ENCODE measurements at places on chromosomes 12 and 14.

GRCh38 chr12:94289461-94290312 lies 141.3 kb downstream of the PLXNC1 start:
- no peak for DNase-seq

GRCh38 chr12:80154261-80154660 lies 54.9 kb downstream of the OTOGL start:
- DNase-seq, result no peak

GRCh38 chr12:43309959-43310358 lies 242.0 kb downstream of the ADAMTS20 start:
- no peak for DNase-seq

DNA sequence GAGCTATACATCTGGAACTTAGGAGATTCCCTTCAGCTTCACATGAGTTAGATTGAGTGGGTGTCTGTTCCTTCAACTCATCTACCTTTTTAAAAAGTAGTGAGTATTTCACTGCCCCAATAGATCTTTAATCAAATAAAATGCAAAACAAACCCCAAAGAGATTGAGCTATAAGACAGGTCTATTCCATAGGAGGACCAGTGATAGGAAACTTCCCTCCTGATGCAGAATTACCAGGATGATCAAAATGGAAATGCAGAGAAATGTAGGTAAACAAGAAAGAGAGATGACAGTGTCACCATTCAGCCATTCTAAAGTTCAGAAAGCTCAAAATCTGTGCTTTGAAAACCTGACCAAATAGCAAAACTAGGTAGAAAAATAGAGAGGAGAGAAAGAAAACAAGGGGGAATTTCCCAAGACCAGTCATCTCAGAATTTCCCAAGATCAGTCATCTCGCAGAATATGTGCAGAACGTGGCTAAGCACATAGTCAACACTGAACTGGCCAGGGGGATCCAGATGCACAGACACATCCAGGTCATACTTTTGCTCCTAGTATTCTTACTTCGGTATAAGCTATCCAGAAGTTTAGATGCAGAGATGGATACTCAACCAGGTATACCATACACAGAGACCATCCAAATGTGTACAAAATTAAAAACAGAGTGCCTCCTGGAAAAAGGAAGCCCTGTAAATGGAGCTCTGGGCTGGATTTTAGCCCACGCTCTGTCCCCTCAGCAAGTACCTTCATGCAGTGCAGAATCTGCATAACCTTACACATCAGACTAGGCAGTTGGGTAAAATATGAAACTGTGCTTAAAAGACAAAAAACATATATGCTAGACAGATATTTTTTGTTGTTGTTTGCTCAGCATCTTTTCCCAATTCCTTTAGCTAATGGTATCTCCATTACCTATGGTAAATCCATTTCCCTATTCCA lies 27.4 kb downstream of the SLC41A2 start:
- no peak for DNase-seq

GRCh38 chr14:87879389-87879788 lies 113.6 kb downstream of the GALC start:
- DNase-seq, result no peak

DNA sequence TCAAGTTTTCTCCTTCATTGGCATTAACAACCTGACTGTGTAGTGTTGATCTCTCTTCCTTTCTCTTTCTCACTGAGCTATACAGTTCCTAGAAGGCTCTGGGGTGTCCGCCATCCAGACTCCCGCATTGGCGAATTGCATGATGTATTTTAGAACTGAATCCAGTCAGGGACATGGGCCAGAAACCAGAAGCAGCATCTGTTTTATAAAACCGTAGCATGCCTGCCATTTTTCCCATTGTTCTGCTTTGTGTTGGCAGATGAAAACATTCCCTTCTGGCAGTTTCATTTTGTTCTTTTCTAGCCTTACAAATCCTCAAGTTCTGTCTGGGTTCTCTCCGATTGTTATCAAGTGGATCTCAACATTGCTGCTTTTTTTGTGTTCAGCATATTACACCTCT lies 268.3 kb upstream of the SEL1L start:
- DNase-seq, result no peak

GRCh38 chr12:3473171-3473570 lies 17.8 kb upstream of the PRMT8 start:
- no peak for DNase-seq

- no peak for DNase-seq
Observed at GRCh38 chr12:44960423-44960822, 84.3 kb upstream of the NELL2 start.

GRCh38 chr12:43292699-43293098 lies 259.3 kb downstream of the ADAMTS20 start:
- no peak for DNase-seq

GRCh38 chr12:7645395-7646177 lies 20.1 kb downstream of the APOBEC1 start:
- DNase-seq, result peak; percentile 21

DNA sequence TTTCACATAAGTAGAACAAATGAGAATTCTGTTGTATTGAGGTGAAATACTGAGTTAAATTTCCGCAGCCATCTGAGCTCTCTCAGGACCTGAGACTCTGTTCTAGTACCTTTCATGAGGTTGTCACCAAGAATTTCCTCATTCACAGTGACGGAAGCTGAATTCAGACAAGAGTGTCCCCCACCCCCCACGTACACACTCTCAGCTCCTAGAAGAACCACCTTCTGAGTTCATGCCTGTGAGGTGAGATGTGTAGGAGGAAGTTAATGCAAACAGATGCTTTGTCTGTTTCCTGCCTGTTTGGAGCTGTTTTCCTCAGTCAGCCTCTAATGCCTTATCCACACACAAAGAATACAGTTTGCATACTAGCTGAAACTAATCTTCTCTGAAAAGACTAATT lies 18.2 kb downstream of the BICDL1 start:
- DNase-seq, result no peak

GRCh38 chr14:84375235-84375634 lies 1154.7 kb upstream of the FLRT2 start:
- no peak for DNase-seq

DNA sequence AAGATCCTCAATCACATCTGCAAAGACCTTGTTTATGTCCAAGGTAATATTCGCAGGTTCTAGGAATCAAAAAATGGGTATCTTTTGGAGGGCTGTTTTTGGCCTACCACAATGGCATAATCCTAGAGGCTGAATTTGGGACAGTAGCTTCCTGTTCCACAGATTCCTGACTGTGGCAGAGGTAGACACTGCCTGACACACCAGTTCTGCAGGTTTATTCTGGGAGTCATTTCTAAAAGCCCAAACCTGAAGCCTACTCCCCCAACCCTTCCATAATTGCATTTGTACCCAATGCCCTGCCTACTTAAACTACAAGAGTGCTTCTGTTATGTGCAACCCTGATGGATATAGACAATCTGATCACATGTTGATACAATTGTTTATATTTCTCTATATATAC lies 378.9 kb downstream of the PCNX1 start:
- no peak for DNase-seq

- DNase-seq, result no peak
Observed at GRCh38 chr12:13369474-13370056, 173.0 kb downstream of the EMP1 start.

DNA sequence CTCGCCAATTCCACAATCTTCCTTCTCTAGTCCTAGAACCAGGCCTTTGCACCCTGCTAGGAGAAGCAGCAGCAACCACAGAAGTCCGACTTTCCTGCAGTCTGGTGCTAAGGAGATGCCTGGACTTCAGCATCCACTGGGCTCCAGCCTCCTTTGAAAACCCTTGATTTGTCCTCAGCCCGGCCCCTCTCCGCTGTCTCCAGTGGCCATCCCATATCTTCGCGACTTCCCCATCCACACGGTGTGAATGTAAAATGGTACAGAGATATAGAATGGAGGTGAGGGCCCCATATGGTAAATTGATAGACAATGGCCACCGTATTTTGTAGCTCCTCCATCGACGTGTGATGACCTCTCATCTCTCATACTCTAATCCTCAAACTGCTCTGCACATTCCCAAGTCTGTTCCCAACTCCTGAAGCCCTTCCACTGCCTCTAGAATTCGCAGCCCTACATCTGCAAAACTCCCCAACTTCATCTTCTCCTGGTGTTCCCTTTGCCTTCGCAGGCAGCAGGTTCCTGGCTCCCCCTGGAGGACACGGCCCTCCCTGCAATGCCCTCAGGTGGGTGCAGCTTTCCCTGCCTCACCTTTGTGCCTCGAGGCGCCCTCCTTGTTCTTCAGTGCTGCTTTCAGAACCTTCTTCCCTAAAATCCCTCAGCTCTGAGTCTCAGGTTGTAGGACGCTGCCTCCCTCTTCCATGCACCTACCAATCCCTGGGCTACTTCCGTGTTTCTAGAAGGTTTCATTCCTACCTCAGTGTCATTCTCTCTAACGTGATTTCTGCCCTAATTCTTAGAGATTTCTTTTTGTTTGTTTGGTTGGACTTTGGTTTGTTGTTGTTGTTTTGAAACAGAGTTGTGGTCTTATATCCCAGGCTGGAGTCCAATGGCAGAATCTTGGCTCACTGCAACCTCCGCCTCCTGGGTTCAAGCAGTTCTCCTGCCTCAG lies 36.7 kb downstream of the TMBIM6 start:
- peak; percentile 37 for DNase-seq

GRCh38 chr12:12397184-12397583 lies 40.3 kb downstream of the BORCS5 start:
- no peak for DNase-seq

DNA sequence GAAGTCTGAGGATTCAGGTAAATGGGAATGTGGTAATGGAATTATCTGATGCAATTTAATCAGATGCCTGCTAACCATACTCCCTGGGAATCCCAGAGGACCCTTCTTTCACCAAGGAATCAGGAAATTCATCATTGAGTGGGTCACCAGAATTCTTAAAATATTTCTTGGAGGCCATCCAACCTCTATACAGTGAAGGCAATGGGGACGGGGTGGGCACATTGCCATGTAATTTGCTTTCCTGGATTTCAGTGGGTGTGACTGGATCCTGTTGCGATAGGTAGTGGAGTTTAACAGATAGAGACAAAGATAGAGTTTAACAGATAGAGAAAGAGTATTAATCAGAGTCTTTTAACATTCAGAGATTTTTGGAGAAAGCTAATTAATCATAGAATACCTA lies 394.4 kb downstream of the DAD1 start:
- DNase-seq, result no peak

- no peak for DNase-seq
Observed at GRCh38 chr12:69435644-69436043, 34.5 kb upstream of the FRS2 start.

GRCh38 chr14:94646481-94646880 lies 34.3 kb downstream of the SERPINA3 start:
- DNase-seq, result no peak

GRCh38 chr14:68979021-68979721 lies at the start of gene ACTN1:
Gene ACTN1 (minus strand): TSS chr14:68979302. CDS start chr14:68979056, 246 bp downstream.
- DNase-seq, result peak; percentile 96

GRCh38 chr14:22099942-22100763 lies 426.5 kb upstream of the OR4E1 start:
- no peak for DNase-seq

DNA sequence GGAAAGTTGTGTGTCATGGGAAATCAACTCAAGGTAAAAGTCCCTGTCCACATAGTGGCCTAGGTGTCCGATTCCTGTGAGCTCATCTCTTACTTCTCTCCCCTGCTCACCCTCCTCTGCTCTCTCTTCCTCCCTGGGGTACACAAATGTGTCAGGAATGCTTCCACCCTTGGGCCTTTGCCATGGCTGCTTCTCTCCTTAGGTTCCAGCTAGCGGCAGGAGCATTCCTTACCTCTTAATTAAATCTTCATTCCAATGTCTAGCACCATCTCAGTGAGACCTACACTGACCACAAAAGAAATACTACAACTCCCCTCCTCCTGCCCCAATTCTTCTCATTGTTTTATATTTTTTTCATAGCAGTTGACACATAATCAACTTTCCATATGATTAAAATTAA lies 298.6 kb downstream of the PDZRN4 start:
- DNase-seq, result no peak

- DNase-seq, result no peak
Observed at GRCh38 chr14:24948261-24948847, 101.6 kb downstream of the STXBP6 start.

DNA sequence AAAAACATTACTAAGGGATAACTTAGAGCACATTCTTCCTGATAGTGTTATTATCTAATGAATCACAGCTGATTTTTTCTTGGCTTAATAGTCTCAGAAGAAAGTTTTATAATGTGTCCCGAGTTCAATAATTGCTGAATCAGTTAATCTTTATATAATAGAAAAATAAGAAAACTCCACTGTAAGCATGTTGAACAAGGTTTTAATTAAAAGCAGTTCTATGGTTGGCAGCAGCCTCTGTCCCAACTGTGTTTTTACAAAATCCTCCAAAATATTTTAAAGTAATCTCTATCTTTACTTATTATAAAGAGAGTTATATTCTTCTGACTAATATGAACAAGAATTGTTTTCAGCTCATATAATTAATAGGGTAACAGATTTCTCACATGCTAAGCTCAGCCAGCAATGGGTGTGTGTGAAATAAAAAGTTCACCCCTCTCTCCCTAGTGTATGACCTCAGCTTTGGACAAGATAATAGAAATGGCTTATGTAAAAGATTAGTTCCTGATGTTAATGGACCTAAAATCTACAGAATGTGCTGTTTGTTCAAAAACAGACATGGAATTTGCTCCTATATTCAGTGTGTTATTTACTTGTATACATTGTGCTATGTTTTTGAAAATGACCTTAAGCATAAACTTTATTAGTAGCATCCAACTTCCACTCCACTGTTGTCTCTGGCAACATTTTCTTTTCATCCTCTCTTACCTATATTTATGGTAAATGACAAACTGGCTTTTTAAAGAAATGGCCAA lies 67.1 kb upstream of the DCN start:
- DNase-seq, result no peak

DNA sequence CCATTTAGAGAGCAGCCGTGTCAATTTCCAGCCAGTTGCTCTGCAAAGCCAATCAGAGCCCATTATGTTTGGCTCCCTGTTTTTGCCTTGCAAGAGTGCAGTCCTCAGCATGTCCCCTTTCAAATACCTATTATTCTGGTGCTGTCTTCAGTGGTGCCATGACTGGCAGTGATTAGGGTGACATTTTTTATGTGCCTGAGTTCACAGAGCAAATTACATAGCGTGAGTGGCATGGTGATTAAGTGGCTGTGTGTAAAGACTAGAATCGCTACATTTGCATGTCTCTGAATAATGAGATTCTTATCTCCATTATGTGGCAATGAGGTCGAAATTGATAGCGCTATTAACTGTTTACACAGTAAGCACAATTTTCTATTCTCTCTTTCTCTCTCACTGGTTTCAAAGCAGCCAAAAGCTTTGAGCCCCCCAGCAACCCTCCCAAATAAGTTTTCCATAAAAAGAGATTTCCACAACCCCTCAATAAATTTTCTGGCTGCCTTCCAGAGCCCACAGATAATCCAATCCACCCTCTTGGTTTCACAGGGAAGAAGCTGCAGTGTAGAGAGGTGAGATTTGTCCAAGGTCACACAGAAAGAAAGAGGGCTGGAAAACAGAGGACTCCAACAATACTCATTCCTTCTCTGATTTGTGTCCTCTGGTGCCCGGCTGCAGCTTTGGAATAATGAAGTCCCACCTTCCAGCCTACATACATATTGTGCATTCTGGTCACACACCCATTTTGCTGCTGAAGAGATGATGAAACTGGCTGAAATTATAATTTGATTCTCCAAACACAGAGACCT lies 58.8 kb upstream of the NUDT4 start:
- peak; percentile 30 for DNase-seq

GRCh38 chr14:74391479-74391878 lies 34.5 kb downstream of the SYNDIG1L start:
- DNase-seq, result no peak

All from NCI-H1436 (cell line).